Stimulated activated CD8-positive, alpha-beta memory T cell treated with anti-CD3 and anti-CD28 coated beads, Interleukin-15, amount 100 ng/mL, for 4 hours (primary cell): ENCODE measurements at places on chromosomes 5 and 9.

- DNase-seq, result no peak
These were observed 361.0 kb upstream of the CDH6 start for GRCh38 chr5:30832519-30832918.

- DNase-seq, result no peak
These were observed 947.0 kb downstream of the NR2F1-AS1 start for GRCh38 chr5:92633875-92634487.

GRCh38 chr9:123378025-123378424 lies 22.0 kb downstream of the CRB2 start:
- no peak for DNase-seq

DNA sequence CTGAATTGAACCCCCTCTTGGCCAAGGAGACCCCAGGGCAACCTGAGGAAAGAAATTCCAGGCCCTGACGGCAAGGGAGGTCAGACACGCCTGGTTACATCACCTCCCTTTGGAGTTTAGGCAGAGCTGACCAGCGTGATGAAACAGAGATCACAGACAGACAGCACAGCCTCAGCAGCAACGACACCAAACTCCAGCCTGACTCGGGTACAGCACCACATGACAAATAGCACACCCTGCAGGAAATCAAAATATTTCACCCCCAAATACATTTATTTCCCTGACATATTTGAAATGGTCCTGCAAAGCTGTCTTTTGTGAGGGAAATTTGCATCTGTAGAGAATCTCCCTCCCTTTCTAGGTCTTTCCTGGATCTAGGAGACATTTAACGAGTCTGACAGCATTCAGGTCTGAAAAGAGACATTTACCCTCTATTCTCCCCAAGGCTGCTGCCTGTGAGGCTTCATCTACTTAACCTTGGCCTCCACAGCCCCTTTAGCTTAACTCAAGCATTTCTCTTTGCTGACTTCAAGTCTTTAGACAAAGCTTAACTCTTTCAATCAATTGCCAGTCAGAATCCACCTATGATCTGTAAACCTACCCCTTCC lies 2.6 kb downstream of the QSOX2 start:
- DNase-seq, result no peak

DNA sequence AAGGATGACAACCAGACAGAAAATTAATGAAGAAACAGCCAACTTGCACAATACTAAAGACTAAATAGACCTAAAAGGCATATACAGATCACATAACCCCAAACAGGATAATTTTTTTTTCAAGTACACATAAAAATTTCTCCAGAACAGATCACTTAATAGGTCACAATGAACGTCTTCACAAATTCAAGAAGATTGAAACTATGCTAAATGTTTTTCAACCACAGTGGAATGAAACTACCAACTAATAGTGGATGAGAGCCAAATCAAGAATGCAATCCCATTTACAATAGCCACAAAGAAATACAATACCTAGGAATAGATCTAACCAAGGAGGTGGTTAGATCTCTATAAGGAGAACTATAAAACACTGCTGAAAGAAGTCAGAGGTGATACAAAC lies 145.8 kb downstream of the TMEM232 start:
- DNase-seq, result no peak

GRCh38 chr5:120430572-120430971 lies 33.5 kb upstream of the PRR16 start:
- no peak for DNase-seq

DNA sequence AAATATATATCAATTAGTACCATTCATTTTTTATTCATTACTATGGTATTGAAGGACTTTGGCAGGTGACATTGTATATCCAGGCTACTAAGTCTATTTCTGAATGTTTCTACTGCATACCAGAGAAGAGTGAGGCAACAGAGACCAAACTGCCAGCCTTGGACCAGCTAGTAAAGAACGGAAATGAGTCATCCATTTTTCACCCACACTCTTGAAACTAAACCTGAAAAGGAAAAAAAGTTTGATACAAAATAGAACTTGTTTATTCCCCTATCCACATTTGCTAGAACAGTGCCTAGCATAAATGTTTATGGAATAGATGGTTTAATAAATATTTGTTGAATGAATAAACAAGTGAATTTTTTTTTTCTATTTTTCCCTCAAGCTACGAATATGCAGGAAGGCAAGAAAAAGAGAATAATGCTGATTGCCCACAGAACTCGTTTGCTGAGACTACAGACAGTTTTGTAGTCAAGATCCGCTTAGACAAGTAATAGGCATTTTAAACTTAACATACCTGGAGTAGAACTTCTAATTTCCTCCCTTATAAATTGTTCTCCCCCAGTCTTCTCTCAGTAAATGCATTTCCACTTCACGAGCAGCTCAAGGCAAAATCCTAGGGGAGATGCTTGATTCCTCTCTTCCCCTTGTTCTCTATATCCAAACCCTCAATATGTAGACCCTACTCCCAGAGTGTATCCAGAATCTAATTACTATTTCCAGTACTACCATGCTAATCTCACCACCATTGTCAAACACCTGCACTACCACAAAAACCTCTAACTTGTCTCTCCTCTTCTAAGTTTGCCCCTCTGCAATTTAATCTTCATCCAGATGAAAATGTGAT lies 146.2 kb upstream of the RASA1 start:
- DNase-seq, result no peak

GRCh38 chr5:29930316-29930715 lies 1263.2 kb upstream of the CDH6 start:
- no peak for DNase-seq
